H1 (cell line): ENCODE measurements at places on chromosomes 7 and 10. TPM values are rescaled to one million over a fixed set of nuclear protein-coding genes. Genes with fewer than 3 reads are reported as not detected.

GIMAP6 gene
- total RNA-seq, result not detected in 2 replicates

GJD4 gene
- total RNA-seq, result not detected in 2 replicates

EFCAB10 gene
- total RNA-seq, result 3.1 TPM in 2 replicates

EVX1 gene
- not detected in 2 replicates for total RNA-seq

MRPS17 gene
- total RNA-seq, result 27.3 and 30.4 TPM in 2 replicates

CALHM3 gene
- 0.17 TPM in 1 of 2 replicates, not detected in the other for total RNA-seq

SFTPA1 gene
- total RNA-seq, result not detected in 2 replicates

MINPP1 gene
- 26.1 and 27.2 TPM in 2 replicates for total RNA-seq

GRCh38 chr10:11204351-11204942, 186.8 kb downstream of the CELF2 start:
- DNase-seq, result peak; percentile 56

DNA sequence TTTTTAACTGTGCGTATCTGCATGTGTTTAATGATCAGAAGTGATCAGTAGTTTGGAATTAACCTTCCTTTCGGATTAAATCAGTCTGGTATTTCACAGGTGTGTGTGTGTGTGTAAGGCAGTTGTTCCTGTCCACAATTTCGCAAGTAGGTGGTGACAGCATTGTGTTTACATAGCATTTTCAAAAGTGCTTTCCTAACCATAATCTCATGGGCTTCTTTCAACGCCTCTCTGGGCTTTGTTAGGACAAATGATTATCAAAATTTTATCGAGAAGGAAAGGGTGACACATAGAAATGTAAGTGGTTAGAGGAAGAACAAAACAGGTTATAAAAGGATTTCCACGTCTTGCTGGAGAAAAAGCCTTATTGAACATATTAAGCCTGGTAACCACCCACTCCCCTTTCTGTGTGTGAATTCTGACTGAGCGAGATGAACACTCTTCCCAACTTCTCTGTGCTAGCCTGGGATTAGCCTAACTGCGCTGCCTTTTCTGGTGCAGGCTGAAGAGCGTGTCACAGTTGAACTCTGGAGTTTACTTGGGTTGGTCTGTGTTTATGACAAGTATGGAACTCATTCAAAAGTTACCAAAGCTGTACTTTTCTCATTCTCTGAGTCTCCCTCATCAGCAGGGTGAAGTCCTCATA, 292.3 kb upstream of the PITRM1 start:
- DNase-seq, result no peak

GRCh38 chr10:16606421-16606820, 84.7 kb upstream of the C1QL3 start:
- no peak for DNase-seq

GRCh38 chr7:25055520-25056220, 69.4 kb downstream of the CYCS start:
- DNase-seq, result no peak

DNA sequence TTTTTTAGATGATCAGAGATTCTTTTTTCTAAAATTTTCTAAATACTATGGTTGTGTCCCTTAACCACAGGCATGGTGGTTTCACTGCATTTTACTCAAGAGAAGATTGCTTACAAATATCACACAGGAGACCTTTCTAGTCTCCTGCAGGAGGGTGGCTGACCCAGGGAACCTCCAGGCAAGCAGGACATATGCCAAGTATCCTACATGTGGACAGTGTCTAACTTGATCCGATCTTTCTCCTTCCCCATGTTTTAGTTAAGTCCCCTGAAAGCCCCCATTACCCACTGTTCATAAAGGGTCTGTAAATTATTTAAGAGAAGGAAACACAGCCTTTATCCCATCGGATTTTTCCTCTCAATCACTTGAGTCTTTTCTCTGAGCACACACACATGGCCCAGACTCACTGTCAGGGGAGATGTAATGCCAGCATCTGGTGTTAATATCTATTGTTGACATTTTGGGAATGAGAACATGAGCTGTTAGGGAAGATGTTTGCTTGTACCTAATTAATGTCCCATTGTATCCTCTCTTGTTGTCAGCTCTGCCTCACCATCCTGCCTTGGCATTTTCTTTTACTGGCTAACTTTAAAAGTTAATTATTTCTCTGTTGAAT, 755.2 kb downstream of the AUTS2 start:
- DNase-seq, result no peak

GRCh38 chr7:76326646-76327233, 24.3 kb downstream of the HSPB1 start:
- no peak for DNase-seq

DNA sequence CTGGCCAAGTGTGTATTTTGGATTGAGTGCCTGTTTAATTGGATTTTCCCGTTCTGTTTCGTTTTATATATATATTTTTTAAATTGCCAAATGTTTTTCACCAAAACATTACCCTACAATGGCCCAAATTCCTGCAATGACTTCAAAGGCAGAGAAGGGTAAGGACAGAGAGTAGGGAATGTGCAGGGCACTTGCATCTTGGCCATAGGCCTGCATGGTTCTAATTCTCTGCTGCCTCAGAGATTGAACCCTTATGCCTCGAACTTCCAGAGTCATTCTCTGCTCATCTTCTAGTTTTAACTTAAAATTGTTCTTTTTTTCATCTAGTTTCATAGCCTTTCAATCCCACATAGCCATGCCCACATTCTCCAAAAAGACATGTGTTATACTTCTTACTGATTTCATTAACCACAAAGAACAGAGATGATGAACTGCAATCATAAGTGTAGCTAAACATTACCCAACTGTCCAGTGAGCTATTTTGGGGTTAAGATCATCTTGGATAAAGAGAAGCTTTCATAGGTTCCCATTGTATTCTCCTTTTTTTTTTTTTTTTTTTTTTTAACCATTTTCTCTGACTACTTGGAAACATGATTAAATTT, 177.6 kb downstream of the PLXDC2 start:
- no peak for DNase-seq

DNA sequence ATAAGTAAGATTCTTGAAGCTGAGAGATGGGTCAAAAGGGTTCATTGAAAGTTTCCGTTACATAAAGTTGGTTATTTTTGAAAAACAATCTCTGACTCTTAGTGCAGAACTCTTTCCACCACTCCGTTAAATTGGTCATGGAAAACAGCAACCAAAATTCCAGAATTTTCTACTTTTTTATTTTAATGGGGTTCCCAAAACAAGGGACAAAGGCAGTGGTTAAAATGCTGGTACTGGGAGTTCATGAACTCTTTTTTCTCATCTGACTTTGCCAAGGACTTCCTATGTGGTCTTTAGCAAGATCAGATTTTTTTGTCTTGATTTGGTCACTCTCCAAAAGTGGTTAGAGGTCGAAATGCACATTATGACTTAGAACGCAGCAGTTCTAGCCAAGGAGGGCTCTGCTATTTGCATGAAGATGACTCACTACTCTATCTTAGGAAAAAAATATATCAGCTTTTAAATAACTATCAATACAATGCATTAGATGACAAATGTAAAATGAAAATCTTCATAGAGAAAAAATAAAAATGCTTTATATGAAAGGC, 145.7 kb downstream of the REEP3 start:
- DNase-seq, result no peak

DNA sequence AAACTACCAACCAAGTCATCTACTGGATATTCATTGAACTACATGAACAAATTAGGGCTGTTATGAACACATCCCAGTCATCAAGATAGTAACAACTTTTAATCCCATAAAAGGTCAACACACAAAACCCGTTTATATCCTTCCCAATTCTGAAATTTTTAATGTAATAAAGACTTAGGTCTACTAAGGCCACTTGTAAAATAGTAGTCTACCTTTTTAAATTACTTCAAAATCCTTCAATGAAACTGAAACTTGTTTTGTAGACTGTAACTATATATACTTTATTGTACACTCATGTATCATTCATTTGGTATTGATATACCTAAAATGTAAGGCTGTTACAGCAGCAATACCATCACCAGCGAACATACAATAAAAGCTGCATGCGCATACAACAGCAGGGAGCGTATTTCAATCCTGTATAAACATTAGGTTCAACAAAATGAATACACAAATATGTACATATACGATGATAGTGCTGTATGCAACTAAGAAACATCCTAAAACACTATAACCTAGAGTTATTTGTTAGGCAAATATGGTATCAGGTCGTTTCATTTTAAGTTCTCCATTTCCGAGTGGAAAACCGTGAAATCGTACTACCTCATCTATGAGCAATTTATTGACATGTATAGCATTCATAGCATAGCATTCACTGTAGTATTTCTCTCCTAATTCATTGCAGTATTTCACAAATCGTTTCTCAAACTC, 973 bp downstream of the ATAD1 start:
- DNase-seq, result no peak

GRCh38 chr10:70780772-70781171, 4.4 kb downstream of the TBATA start:
- no peak for DNase-seq

GRCh38 chr7:81298951-81299666, 380.3 kb upstream of the SEMA3C start:
- no peak for DNase-seq

GRCh38 chr7:128027485-128027980, 3.7 kb downstream of the LRRC4 start:
- DNase-seq, result no peak

DNA sequence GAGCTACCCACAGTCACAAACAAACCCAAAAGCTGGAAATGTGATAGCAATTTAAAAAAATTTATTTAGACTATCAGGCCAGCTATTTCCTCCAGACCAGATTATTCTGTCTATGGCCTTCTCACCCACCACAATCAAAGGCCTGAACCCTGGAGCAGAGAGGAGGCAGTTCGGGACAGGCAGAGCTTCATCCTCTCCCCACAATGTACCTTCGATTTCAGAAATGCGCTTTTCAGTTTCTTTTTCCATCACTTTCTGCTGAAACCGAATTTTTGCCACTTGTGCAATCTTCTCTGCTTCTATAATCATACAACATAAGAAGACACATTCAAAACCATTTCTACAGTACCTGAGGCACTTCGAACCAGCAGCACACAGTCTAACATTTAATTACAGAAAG, 29.9 kb downstream of the ERLIN1 start:
- DNase-seq, result no peak

DNA sequence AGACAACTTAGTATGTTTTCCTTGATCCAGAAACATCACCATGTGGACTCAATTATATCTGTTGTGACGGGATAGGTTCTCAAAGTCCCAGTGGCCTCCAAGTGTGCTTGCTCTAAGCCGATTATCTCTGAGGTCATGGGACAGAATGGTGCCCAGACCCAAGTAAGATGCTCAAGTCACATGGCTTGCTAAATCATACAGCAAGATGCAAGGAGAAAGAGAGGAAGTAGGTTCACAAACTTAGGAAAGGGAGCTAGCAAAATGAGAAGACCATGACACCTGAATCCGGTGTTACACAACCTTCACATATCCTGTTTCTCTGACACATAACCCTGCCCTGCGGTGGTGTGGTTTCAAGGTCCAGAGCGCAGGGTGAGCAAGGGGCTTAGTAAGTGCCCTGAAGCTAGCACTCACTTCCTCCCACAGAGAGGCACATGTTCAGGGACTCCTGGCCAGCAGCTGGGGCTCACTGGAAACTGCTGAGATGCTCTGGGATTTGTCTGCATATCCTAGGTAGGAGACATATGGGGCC, 590.9 kb upstream of the ANKRD30A start:
- DNase-seq, result no peak

GRCh38 chr10:29956335-29956924, 103.0 kb downstream of the JCAD start:
- DNase-seq, result no peak

DNA sequence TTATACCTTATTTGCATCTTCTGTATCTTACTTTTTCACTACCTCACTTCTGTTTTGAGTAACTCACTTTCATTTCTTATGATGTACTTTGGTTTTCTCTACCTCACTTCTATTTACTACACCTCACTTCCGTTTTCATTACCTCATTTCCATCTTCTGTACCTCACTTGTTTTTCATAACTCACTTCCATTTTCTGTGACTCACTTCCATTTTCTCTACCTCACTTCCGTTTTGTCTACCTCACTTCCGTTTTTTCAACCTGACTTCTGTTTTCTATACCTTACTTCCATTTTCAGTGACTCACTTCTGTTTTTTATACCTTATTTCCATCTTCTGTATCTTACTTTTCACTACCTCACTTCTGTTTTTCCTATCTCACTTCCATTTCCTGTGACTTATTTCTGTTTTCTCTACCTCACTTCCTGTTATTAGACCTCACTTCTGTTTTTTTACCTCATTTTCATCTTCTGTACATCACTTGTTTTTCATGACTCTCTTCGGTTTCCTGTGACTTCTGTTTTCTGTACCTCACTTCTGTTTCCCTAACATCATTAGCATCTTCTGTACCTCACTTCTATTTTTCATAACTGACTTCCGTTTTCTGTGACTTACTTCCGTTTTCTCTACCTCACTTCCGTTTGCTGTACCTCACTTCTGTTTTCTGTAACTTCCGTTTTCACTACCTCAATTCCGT, 493.1 kb upstream of the AKR1E2 start:
- no peak for DNase-seq
